ENCODE measurements at places on chromosomes 3 and 15.

DNA sequence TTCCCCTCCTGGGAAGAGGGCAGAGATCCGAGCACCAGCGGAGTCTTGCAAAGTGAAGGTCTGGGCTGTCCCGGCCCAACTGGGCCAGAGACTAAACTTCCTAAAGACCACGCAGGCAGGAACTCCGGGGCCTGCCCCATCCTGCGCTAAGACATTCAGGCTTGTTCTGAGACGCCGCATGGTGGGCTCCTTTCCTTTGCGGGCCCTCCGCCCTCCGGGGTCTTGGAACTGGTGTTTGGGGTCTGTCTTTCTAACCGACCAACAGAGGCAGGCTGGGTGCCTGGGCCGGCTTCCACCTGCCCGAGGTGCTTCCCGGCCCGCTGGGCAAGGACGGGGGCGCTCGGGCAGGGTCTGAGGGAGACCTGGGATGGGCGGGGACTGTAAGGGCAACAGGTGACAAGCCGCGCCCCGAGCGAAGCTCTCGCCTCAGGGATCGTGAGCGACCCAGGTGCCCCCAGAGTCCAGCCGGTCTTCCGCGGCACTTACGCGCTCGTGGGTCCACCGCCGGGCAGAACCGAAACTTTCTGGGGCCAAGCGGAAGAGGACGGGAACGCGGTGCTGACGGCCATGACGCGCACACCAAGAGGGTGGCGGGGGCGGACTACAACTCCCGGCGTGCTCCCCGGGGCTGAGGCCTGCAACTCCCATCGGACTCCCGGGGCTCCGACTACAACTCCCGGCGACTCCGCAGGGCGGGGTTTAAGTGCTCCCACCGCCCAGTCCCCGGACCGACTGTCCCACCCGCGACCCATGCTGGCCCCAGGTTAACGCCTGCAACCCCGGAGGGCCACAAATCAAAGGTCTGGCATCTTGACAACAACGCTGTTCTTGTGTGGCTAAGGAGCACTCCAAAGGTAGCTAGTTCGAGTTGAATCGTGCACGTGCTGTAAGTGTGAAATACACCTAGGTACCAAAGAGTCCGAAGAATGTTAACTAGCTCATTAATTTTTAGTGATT lies at the start of gene FYCO1:
TSS of gene FYCO1 (minus strand) at position 589 of the 957 bp plus-strand sequence. CDS start 10,914 bp downstream, outside the sequence.
- DNase-seq, result peak; percentile 98

DNA sequence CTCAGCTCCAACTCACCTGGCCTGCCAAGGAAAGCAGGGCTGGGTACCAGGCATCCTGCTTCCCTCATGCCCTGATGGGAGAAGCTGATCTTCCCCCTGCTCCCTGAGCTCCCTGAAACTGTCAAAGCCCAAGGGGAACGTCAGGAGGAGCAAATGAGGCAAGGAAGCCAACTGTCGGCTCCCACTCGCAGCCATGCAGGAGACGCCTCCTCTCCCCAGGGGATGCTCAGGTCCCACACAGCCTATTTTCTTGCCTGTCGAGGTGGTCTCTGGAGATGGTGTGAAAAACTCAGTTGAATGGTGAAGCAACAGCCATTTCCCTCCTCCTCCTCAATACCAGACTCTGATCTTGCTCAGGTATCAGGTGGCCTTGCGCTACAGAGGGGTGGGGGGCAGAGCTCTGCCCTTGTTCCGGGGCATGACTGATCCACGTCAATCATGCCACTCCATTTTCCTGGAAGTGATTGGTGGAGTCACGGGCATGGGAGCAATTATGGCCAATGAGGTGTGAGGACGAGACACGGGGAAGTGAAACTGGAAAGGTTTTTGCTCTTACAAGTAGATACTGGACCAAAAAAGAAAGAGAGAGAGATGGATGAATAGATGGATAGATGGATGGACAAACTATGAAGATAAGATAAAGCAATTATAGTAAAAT lies 58.2 kb downstream of the SLC6A1 start:
- DNase-seq, result no peak

GRCh38 chr15:76057332-76058000 lies 2.3 kb upstream of the TMEM266 start:
- DNase-seq, result no peak

DNA sequence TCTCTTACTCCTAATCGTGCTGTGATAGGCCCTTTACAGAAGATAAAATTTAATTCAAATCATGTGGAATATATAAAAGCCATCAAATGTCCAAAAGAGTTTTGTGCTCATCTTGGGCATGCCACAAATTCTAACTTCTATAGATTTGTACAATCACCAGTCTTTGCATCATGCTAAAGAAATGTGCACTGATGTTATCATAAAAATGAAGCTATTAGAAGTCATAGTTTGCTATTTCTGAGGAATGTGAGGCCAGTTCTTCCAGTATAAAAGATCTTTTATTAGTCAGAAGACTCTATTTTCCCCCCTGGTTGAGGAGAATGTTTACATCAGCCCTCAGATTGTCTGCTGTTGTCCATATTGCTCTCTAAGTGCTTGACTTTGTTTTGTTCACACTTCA lies 2.1 kb upstream of the ANXA2 start:
- DNase-seq, result no peak

GRCh38 chr3:38131621-38132369 lies 5.1 kb downstream of the ACAA1 start:
- DNase-seq, result peak; percentile 73

GRCh38 chr3:135868801-135869200 lies 96.7 kb upstream of the PPP2R3A start:
- DNase-seq, result no peak

GRCh38 chr15:72227720-72228119 lies 3.3 kb downstream of the PKM start:
- DNase-seq, result no peak

DNA sequence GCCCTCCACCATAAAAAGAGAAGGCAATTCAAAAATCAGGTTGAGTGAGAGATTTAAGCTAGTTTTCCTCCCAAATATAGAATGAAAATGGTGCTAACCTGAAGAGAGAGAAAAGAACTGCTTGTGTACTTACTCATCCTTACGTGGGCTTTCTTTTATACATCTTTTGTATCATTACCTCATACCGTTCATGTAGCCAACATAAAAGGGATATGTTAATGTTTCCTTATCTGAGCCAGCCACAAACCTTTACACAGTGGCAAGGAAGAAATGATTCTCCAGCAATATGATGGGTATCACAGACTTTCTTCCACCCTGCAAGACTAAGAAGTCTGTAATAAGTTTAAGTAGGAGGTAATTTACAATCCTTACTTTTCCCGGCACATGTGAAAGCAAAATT lies 600.8 kb upstream of the ZNF385D start:
- DNase-seq, result no peak

GRCh38 chr3:127428344-127428997 lies 140.6 kb upstream of the PRR20G start:
- DNase-seq, result no peak

DNA sequence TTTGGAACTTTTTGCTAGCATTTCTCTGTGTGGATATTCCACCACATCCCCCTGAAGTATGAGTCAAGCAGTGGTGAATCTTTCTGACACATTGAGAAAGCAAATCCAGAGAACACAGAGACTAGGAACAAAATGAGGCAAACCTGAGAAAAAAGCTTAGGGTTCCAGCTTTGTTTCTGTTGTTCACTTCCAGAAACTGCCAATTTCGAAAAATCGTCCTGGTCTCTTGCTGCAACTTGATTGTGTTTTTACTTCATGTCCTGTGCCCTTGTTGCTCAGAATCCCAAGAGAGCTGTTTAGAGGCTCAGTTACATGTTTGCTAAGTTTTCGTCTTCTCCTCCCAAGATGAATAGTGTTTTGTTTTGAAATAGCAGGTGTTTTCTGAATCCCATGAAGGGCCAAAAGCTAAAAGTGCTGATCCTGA lies 13.7 kb downstream of the MAP2K1 start:
- DNase-seq, result no peak

DNA sequence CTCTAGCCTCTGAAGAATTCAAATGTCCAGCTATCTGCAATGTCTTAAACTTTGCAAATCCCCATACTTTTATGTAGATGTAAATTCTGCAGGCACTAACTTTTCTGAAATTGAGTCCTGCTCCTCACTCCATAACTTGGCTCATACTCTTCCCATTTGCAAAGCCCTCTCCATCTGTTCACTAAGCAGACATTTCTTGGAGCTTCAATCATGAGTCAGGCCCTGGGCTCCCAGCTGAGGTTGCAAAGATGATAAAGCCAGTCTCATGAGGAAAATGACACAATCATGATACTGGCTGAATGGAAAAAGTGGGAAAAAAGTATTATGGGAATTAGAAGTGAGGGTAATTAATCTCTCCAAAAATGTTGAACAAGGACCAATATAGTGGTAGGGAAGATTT lies 507.6 kb downstream of the NR2F2 start:
- DNase-seq, result no peak

- no peak for DNase-seq
These were observed 1350.7 kb downstream of the ZPLD1 start for GRCh38 chr3:103785537-103785936.

DNA sequence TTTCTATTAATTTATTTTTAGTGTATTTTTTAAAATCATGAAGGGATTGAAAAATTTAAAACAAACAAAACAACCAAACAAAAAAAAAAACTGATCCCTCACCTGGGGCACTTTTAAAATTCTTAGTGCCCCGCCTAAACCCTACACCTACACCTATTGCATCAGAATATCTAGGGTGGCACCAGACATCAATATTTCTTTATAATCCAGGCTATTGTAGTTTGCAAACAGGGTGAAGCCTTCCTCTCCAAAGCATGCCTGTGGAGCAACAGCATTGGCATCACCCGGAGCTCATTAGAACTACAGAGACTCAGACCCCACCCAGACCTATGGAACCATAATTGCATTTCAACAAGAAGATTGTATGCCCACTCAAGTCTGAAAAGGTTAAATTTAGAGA lies 54.9 kb upstream of the ACP3 start:
- no peak for DNase-seq

DNA sequence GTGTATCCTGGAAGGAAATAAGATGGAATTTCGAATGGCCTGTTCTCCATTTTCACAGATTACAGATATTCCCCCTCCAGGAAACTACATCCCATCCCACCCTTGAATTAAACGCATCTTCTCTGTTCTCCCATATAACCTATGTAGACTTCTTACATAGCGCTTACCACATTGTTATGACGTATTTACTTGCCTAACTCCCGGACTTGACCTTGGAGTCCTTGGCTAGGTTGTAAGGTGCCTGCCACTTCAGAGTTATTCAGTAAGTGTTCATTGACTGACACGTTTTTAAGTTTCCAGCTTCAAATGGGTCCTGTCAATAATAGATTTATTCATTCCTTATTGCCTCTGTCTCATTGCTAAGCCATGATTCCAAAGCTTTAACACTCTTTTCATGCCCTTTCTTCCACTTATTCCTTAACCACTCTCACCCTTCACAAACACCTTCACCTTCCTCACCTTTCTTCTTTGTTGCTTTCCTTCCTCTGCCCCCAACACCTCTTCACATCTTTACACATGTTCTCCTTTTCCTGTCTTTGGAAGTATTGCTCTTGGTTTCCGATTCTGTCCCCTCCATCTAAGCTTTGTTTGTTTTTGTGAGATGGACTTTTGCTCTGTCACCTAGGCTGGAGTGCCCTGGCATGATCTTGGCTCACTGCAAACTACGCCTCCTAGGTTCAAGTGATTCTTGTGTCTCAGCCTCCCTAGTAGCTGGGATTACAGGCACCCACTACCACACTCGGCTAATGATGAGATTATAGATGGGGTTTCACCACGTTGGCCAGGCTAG lies 138.3 kb downstream of the CMSS1 start:
- no peak for DNase-seq

DNA sequence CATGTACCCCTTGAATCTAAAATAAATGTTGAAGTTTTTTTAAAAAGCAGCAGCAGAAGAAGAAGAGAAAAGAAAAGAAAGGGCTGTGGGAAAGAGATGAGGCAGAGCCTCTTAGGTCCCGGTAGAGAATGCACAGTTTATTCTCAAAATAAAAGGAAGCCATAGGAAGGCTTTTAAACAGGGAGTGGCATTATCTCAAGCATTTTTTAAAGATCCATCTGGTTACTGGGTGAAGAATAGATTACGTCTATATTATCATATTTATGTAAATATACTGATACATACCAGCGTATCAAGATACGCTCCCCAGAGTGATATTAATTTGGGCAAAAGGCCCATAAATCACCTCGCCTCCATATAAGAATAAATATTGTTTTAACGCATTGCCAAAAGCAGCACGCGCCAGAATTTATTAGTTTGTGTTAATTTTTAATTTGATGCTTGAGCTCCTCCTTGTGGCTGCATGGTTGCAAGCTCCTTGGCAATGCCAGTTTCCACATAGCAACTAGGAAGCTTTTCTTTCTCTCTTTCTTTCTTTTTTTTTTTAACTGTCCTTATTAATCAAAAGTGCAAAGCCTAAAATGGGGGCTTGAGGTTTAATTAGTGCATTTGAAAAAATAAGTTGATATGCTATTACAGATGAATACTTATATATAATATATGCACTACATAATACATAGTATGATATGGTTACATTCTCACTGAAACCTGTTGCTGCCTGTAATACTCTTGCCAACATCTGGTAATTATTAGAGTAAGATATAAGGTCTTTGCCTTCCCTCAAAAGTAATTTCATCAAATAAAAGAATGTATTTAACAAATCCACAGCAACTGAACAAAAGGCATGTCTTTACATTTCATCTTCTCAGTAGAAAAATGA lies 242.8 kb upstream of the UBE2E2 start:
- DNase-seq, result no peak

DNA sequence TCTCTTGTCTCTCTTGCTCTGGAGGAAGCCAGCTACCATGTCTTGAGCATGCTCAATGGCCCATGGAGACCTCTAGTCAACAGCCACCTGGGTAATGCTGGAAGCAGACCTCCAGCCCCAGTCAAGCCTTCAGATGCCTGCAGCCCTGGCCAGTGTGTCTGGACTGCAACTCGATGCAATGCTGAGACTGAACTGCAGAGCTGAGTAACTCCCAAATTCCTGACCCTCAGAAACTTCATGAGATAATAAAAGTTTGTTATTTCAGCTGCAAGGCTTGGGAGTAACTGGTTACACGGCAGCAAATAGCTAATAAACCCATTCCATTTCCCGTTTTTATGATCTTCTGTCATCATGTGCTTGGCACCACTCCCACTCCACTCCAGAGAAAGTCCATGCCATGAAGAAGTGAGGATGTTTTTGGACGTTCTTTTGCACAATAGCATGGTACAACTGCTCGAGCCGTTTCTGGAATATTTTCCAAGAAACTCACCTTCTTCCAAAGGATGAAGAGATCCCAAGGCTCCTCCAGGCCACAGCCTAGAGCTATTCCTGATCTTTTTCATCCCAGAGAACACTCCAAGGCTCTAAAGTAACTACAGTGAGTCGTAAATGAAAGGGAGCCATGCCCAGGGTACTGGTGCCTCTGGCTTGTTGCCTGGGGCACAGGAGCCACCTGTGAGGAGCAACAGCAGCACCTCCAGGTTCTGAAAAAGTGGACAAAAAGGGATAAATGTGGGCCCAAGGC lies 72.0 kb upstream of the KLF13 start:
- peak; percentile 40 for DNase-seq

- DNase-seq, result no peak
These were observed 696.6 kb upstream of the NAALADL2 start for GRCh38 chr3:174162550-174162949.

GRCh38 chr3:107989661-107990060 lies 101.2 kb downstream of the CD47 start:
- no peak for DNase-seq

DNA sequence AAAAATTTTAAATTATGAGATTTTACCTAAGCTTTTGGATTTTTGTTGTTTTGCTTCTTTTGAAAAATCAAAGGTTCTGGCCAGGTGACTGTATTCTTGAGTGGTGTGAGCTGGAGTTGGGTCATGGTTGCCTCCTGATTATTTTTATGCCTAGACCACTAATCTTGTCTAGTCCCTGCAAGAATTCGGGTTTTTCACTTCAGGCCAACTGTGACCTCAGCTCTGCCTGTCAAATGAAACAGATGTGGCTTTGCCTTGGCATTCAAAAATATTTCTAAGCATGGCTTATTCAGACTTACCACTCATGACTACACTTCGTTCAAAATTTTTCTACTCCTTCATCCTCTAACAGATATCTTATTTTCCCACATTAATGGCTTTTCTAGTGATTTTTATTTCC lies 25.4 kb upstream of the CDV3 start:
- DNase-seq, result peak; percentile 12
